ENCODE measurements at places on chromosomes 3 and 15. TPM values are rescaled to one million over a fixed set of nuclear protein-coding genes. Genes with fewer than 3 reads are reported as not detected.

Gene CSTA
- not detected for polyA plus RNA-seq

Gene COLQ
- 0.26 TPM for polyA plus RNA-seq

- no peaks in the 10 kb centered on the region for H3K36me3 ChIP-seq
- no peak overlapping the region for H3K27ac ChIP-seq
- no peaks in the 10 kb centered on the region for H3K4me1 ChIP-seq
- H3K4me3 ChIP-seq: no peak overlapping the region
Measured at GRCh38 chr3:81173514-81173913, 587.9 kb downstream of the GBE1 start.

DNA sequence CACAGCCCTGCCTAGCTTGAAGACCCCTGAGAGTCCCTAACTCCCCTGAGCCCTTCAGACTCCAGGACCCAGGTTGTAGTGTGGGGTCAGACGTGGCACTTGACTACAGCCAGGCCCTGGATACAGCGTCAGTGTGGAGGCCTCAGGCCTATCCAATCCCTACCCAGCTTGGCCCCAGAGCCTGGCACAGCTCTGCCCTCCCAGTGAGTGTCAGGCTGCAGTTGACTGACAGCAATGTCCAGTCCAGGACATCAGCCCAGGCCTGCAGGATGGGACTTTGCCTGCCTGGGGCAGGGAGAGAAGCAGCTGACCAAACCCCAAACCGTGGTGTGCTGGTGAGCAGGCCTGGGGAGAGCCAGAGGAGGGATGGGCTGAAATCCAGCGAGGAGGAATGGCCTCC lies 27.3 kb downstream of the KLF13 start:
- no peak for DNase-seq
- peak overlapping the region; percentile 47 for H3K4me3 ChIP-seq
- H3K27me3 ChIP-seq: no peaks in the 10 kb centered on the region
- H3K27ac ChIP-seq: peak overlapping the region; percentile 94
- peaks cover 96% of the 10 kb centered on the region for H3K4me1 ChIP-seq
- H3K36me3 ChIP-seq: no peaks in the 10 kb centered on the region

DNA sequence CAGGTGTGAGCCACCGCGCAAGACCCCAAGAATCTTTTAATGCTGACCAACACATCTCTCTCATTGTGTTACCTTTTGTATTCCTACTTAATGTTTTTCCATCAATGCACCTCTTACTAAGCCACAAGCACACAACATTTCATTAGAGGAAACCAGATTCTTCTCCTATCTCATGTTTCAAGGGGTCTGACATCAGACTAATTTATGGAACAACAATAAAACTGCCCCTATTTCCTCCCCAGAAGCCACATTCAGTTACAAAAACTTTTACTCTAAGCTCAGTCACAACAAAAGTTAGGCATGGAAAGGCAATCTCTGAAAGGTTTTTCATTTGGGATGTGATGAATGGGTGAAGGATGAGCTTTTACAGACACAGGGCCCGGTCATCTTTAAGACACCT lies 251.8 kb downstream of the MAGI1 start:
- no peaks in the 10 kb centered on the region for H3K4me1 ChIP-seq
- H3K36me3 ChIP-seq: no peaks in the 10 kb centered on the region
- H3K27ac ChIP-seq: no peak overlapping the region
- H3K27me3 ChIP-seq: no peaks in the 10 kb centered on the region

DNA sequence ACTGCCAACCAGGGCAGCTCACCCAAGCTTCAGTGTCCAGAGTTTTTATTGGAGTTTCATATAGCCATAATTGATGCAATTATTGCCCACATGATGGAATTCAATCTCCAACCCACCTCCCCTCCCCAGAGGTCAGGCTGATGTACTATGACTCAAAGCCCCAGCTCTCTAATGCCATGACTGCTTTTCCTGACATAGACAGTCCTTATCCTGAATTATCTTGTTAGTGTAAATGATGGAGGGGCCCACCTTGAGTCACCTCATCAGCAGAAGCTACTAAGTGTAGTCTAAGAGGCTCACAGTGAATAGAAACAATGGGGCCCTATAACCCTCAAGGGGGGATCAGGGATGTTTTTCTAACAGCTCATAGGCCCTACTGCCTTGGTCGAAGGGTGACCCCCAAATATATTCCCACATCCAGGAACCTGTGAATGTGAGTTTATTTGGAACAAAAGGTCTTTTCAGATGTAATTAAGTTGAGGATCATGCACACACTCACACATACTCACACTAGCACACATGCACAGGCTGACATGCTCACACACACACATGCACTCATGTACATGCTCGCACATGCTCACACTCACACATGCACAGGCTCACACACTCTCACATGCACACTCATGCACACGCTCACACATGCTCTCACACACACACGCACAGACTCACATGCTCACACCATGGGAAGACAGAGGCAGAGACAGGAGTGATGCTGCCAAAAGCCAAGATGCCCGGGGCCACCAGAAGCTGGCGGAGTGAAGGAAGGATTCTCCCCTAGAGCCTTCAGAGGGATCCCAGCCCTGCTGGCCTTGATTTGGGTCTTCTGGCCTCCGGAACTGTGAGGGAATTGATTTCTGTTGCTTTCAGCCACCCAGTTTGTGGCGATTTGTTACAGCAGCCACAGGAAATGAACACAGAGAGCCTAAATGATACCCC lies 131.2 kb upstream of the SMAD3 start:
- H3K27me3 ChIP-seq: no peaks in the 10 kb centered on the region
- no peaks in the 10 kb centered on the region for H3K4me1 ChIP-seq
- no peak overlapping the region for H3K4me3 ChIP-seq

DNA sequence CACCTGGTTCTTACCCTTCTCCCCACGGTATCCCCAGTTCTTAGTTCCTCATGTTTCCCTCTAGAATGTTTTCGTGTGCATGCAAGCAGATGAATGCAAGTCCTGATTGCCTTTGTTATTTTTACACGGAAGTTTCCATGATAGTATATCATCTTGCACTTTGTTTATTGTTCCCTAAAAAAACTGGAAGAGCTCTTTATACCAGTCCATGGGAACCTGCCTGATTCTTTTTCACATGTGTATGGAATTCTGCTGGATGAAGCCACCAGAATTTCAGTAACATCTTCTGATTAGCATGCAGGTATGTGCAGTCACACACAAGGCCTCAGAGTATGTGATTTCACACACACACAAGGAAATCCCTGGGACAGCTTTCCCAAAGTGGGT lies 16.0 kb upstream of the LRRK1 start:
- no peaks in the 10 kb centered on the region for H3K4me1 ChIP-seq
- no peaks in the 10 kb centered on the region for H3K27me3 ChIP-seq
- no peak overlapping the region for H3K27ac ChIP-seq
- DNase-seq: no peak
- H3K4me3 ChIP-seq: no peak overlapping the region
